NCI-H460 (cell line): ENCODE measurements at places on chromosomes 4 and X. TPM values are rescaled to one million over a fixed set of nuclear protein-coding genes. Genes with fewer than 3 reads are reported as not detected.

FOXR2 gene
- total RNA-seq, result not detected in 2 replicates

SNCA gene
- 99.1 and 110 TPM in 2 replicates for total RNA-seq

CCKAR gene
- not detected in 2 replicates for total RNA-seq

AR gene
- 8.0 and 9.7 TPM in 2 replicates for total RNA-seq

TMEM150C gene
- 0.07 and 0.26 TPM in 2 replicates for total RNA-seq

RTL5 gene
- 0.37 and 0.46 TPM in 2 replicates for total RNA-seq

MAGEC3 gene
- not detected in 2 replicates for total RNA-seq

ABCG2 gene
- 37.4 and 41.7 TPM in 2 replicates for total RNA-seq

FAM184B gene
- total RNA-seq, result 0.02 TPM in 1 of 2 replicates, not detected in the other

LEF1 gene
- total RNA-seq, result 0.69 TPM in 2 replicates

MSN gene
- 238 and 251 TPM in 2 replicates for total RNA-seq

AREG gene
- total RNA-seq, result 6.8 and 7.0 TPM in 2 replicates
